ENCODE measurements at places on chromosomes 3 and 15.
A peak's percentile ranks its signal among the peaks of the same experiment; 100 is the strongest.

DNA sequence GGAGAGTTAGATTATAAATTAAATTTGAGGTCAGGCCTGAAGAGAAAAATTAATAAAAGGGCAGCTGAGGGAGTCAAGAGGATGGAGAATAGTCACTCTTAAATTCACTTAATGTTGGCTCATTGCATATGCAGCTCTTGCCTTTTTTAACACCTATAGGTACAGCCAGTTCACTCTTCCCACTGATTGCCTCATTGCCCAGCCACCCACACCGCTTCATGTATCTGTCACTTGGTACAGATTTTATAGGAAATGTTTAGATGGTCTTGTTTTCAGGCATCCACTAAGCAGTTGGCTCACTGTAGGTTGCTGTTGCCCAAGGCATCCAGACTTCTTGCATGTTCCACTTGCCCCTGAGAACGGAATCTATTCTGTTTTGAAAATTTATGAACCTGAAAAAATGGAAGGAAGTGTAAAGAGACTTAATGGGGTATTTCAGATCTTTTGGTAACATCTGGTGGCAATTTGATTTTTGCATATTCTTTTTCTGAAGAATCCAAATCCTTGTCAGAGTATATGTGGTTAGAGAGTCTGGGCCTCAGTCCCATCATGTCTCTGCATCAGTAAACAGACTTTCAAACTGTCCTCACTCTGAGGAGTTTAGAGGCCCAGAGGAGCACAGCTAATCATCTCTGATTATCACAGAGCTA lies 151.9 kb downstream of the RBPMS2 start:
- no peak for DNase-seq

DNA sequence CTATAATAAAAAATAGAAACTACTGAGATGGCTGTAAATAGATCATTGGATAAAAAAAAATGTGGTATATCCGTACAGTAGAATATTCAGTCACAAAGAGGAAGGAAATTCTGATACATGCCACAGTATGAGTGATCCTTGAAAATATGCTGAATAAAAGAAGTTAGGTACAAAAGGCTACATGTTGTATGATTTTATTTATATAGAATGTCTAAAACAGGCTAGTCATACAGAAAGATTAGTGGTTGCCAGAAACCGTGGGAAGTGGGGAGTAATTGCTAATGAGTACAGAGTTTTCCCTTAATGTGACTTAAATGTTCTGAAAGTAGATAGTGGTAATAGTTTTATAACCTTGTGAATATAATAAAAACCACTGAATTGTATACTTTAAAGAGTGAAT lies 24.9 kb upstream of the FAH start:
- DNase-seq = peak; percentile 14

DNA sequence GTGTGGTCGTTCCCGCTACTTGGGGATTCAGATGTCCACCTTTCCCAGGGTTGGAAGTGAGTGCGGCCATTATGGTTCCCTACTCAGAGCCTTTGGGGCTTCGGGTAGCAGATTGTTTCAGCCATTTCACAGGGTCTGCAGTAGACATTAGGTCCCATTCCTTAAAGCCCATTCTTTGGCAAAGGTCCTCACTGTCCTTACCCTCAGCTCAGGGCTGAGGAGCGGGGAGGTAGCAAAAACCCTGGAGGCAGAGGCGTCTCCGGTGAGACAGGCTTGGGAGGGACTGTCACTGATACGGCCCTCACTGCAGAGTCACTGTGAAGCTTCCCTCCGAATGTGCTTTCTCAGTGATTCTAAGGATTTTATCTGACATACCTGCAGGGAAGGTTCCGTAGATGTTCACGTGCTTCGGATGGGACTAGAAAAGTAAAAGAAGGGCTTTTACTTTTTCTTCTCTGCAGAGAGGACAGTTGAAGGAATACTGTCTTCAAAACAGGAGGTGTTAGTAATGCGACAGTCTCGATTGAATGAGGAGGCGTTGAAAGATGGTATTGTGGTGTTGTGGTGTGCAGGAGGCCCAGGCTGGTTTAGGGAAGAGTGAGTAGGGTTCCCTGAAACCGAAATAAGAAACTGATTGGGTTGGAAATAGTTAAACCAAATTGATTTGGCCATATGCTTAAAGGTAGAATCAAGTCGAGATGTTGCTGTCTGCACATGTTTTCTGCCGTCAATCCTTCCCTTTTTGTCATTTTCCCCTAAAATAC lies 630 bp downstream of the ATP6V1A start:
- no peak for DNase-seq

GRCh38 chr3:186003610-186004009 lies 65.8 kb upstream of the TRA2B start:
- no peak for DNase-seq

DNA sequence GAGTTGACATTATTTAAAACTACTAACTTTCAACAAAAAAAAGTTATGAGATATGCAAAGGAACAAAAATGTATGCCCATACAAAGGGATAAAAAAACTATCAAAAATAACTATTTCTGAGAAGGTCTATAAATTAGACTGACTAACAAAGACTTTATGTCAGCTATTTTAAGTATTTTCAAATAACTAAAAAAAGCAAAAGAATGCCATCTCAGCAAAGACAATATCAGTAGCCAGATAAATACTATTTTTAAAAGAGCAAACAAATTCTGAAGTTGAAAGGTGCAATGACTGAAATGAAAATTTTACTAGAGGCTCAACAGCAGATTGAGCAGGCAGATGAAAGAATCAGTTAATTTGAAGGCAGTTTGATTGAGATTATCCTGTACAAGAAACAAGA lies 3.6 kb upstream of the STRIT1 start:
- no peak for DNase-seq

GRCh38 chr3:71462586-71462985 lies 120.9 kb downstream of the FOXP1 start:
- no peak for DNase-seq

DNA sequence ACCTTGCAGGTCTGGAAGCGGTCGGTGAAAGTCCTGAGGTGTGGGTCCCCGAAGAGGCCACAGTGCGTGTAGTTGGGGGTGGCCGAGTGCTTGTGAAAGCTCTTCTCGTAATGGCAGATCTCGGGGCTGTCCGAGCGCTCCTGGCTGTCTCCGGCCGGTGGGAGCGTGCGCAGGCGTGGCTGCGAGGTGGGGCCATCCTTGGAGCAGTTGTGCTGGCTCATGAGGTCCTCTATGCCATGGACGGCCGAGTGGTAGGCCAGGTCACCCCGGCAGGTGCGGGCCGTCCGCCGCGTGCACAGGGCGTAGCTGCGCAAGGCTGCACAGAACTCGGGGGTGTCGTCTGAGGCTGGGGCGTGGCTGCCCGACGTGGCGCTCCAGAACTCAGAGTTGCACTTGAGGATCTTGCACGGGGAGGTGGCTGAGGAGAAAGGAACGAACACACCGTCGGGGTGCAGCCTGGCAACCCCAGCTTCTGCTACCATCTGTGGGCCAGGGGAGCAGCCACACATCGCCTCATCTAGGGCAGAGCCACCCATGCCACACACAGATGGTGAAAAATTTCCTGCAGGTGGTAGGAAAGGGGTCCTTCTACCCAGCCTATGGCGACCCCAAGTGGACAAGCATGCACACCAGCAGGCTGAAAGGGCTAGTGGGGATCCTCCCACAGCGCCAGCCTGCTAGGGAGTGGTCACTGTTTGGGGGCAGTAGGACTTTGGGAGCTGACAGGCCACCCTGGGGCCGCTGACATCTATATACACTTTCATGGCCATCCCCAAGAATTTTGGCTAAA lies 36.7 kb downstream of the RGMA start:
- DNase-seq = no peak
